Muscle of back (tissue), 13 donors: ENCODE measurements at places on chromosomes 6 and 20. TPM values are rescaled to one million over a fixed set of nuclear protein-coding genes. Genes with fewer than 3 reads are reported as not detected.

DNA sequence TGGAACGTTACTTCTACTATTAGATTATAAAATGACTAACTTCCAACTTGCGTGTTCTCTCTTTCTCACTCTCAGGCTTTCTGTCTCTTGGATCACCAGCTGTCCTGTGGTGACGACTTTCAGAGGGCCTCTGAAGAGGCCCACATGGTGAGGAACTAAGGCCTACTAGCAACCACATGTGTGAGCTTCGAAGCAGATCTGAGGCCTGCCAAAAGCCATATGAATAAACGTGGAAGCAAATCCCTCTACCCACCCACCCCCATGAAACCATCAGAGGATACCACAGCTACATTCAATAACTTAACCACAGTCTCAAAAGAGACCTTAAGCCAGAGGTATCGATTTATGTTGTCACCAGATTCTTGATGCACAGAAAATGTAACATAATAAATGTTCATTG is 13.5 kb upstream of the BMP5 start:
- DNase-seq, result no peak

- no peak for DNase-seq
These were observed 26.1 kb upstream of the CDH22 start for GRCh38 chr20:46334303-46334904.

DNA sequence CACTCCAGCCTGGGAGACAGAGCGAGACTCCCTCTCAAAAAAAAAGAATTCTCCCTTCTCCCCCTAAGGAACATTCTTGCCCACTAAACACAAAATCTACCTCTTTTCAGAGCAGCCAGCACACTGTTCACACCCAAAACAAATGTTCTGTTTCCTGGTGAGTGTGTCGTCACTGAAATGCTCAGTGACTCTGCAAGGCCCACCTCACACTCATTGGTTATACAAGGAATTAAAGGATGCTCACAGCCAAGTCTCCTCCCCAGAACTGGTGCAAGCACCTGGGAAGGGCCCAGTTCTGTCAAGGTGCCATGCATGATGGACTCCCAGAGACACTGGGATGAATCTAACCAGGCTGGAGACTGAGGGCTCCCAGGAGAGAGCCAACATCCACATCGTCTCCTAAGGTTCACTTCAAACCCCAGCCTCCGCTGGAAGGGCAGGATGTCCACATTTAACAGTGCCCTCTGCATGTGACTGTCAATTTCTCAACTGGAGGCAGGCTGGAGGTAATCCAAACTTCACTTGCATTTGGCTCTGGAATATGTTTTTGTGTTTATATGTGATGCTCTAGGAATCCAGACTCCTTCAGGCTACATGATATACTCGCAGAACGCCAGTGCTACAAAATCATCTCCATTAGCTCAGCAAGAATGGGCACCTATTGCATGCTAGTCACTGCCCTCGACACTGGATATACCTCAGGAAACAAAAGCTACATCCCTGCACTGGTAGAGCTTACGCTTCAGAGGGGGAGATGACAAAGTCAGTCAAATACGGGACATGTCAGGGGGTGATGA is 7.1 kb downstream of the RRBP1 start:
- DNase-seq, result no peak

Gene TAF11
- polyA plus RNA-seq, result 50.8 TPM

GRCh38 chr6:108222504-108222903 is 38.3 kb downstream of the SNX3 start:
- no peak for DNase-seq

GRCh38 chr20:16747291-16747811 is 807 bp upstream of the OTOR start:
- DNase-seq, result no peak

GRCh38 chr20:59048681-59049030 is 6.1 kb upstream of the PRELID3B start:
- DNase-seq, result no peak

Gene HUS1B
- polyA plus RNA-seq, result 0.30 TPM

GRCh38 chr6:139738801-139739455 is 364.5 kb upstream of the CITED2 start:
- no peak for DNase-seq

DNA sequence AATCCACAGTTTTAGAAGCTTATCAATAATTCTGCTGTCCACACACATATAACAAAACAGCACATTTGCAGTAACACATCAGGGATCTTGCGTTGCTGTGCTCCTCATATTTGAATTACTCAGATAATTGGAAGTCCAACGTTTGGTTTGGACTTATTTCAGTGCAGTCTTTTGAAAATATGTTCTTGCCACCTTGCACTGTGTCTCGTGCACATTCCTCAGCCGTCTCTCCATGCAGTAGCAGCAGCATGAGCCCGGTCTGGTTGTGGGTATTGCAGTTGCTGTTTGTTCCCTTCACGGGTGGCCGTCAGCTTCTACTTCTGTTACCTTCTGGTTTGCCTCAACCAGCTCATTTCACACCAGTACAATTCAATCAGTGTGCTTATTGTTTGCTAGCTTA is 215.5 kb downstream of the SLC24A3 start:
- DNase-seq, result no peak

- DNase-seq, result peak; percentile 91
These were observed 112.0 kb upstream of the PDE10A start for GRCh38 chr6:165774903-165775601.

Gene SPATS1
- not detected for polyA plus RNA-seq

DNA sequence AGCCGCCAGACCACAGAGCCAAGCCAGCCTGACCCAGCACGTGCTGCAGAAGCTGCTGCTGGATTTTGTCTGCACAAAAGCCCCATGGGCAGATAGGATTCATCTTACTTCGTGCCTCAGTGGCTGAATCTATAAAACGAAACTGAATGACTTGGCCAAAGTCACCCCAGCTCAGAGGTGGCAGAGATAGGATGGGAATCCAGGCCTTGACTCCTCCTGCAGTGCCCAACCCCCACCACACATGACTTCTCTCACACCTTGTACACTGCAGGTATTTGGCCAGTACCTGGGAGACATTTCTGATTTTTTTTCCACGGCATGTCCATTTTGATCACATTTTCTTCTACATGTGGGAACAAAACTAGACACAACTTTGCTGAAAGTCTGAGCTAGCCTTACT is 182.1 kb downstream of the ANKRD60 start:
- DNase-seq, result no peak

Gene CTCFL
- 0.16 TPM for polyA plus RNA-seq

DNA sequence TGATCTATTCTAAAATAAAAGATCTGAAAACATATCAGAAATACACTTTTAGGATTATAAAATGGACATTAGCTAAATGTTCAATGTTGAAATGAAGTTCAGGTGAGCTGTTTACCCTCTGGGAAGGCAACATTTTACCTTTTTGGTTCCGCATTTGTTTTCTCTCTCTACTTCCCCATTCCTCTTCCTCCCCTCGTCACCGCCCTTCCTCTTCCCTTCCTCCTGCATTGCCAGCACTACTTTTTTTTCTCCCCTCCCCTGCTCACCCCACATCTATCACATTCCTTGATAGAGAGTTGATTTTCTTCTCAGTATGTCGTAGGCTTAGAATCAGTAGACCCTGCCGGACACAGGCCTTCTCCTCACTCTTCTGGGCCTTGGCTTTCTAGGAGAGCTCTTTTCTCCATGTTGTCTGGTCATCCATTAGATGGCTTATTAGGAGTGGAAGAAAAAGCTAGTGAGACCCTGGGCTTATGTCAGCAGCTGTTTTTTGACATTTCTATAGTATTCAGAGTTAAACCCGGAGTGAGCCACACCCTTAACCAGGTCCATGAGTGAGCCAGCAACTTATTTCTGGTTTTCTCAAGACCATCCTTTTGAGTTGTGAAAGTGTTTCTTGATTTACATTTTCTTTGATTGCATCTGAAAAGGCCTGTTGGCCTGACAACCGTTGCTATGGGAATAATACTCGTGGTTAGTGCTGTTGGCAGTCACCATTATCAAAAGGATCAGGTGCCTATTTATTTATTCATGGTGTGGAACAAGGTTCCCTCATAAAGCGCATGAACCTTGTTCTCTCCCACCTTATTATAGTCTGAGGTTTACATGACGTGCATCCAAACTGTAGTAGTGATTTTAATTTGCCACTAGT is 90.9 kb downstream of the DTD1 start:
- DNase-seq, result no peak

- no peak for DNase-seq
These were observed 95.9 kb upstream of the IYD start for GRCh38 chr6:150272976-150273315.

DNA sequence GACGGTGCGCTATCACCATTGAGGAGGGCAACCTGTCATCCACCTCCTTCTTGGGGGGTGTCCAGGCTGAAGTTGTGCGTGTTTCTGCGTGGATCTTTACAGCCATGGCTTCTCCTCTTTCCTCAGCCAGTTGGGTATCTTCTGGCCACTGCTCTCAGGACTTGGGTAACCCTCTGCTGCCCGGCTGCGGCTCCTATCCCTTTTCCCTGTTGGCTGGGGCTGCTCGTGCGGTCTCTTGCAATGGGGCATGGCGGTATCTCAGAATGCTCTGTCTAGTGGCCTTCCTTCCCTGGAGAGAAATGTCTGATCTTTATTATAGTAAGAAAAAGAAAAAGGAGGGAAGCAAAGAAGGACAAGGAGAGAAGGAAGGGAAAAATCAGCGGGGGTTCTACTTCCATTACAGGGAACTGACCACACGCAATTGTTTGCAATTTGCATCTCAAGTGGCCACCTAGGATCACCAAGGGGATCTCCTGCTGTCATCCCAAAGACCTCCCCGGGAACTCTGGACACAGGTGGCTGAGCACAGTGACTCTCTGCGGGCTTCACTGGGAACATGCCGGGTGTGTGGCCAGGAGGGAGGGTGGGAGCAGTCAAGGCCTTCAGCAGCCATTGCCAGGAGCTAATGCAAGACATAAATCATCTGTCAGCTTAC is 60.8 kb downstream of the NPEPL1 start:
- DNase-seq, result no peak

Gene DNAH8
- 1.4 TPM for polyA plus RNA-seq

- no peak for DNase-seq
These were observed 31.9 kb upstream of the FABP7 start for GRCh38 chr6:122747573-122747972.

Gene PERP
- 1.7 TPM for polyA plus RNA-seq

Gene TRIM15
- not detected for polyA plus RNA-seq

Gene APOM
- polyA plus RNA-seq, result 4.9 TPM

DNA sequence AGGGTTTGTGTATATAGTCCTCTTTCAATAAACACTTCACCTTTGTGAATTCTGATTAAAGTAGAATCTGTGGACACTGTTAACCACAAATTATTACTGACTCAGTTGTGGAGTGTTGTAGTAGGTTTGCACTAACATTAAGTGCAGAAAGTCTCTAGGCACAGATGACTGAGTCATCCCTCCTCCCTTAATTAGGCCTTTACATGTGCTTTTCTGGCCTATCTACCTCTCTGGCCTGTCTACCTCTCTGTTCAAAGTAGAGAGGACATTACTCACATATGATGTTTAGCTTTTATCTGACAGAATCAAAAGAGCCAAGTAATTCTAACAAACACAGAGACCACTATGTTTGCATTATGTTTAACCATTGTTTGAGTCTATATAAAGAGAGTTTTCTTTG is 783.0 kb downstream of the TENT5A start:
- DNase-seq, result no peak

- DNase-seq, result no peak
These were observed 414 bp downstream of the SIM1 start for GRCh38 chr6:100464162-100464851.

Gene CCM2L
- polyA plus RNA-seq, result 5.3 TPM

Gene SLC35F1
- 1.5 TPM for polyA plus RNA-seq

DNA sequence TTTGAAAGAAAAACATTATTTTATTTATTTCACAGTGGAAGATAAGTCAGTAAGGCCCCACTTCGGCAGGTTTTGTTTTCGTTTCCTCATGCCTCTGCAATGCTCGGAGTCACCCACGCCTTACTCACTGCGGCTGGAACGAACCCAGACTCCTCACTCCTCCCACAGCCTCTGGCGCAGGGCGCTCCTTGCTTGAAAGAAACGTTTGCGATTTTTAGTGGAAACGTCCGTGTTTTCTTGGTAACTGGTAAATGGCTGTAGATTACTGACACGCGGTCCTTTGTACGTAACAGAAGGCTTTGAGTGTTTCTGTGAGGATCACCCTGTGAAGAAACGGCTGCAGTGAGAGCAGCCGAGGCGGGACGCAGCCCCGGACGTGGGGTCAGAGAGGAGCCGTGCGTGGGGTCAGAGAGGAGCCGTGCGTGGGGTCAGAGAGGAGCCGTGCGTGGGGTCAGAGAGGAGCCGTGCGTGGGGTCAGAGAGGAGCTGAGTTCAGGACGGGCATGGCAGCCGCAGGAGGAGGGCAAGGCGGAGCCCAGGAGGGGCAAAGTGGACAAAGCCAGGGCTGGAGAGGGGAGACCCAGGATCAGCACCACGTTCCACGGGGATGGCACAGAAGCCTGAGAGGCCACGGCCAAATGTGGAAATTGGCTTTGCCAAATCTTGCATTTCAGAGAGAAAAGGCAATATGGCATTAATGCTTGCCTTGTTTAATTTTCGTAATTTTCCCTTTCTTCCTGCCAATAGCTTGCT is 198.6 kb upstream of the THBS2 start:
- peak; percentile 63 for DNase-seq

- DNase-seq, result no peak
These were observed 111.8 kb upstream of the FRMD1 start for GRCh38 chr6:168190646-168191443.

DNA sequence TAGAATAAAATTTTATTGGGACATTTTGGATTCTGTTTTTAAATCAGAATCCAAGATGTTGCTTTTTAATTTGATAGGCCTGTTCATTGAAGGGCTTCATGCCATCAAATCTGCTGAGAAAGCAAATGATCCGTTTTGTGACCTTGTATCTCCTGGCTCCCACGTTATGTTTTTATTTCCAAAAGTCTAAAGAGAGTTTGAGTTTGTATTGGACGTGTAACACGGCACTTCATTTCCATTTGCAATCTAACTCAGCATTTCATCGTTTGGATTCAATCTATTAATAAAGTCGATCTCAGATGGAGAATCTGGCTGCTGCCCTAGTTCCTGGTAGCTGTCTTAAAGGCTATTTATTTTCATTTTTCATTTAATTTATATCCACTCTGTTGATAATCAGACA is 17.0 kb downstream of the KIF25 start:
- DNase-seq, result peak; percentile 86

Gene RHAG
- polyA plus RNA-seq, result 1.2 TPM

DNA sequence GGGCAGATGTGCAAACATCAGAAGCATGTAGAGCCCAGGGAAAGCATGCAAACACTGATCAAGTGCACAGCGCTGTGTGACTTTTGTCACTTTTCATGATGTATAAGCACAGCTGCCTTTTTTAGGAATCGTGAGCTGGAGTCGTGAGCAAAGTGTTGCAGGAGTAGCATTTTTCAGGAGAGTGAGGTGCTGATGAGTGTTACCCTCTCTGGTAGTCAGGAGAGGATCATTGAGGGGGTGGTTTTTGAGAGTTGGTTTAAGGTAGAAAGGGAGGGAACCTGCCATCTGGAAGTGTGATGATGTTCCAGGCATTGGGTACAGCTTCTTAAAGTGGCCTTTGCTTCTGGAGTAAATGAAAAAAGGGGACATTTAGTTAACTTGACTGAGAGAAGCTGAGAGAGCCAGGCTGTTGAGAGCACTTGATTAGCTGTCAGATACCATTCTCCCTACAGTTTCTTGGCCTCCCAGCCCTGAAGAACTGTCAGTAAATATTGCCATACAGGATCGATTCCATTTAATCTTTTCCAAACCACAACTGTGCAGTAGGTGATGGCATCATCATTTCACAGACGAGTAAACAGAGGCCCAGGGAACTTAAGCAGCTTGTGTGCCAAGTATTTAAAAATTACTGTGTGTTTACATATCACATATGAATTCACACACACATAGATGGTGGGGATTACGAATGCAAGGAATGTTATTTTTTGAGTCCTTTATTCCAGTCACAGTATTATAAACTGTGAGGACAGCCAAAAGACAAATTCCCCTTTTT is 28.9 kb downstream of the TPD52L1 start:
- DNase-seq, result no peak
